Esophagus muscularis mucosa (tissue), 4 donors: ENCODE measurements at places on chromosomes 2 and 18. TPM values are rescaled to one million over a fixed set of nuclear protein-coding genes. Genes with fewer than 3 reads are reported as not detected.
A peak's percentile ranks its signal among the peaks of the same experiment; 100 is the strongest.

Gene TGIF1
- total RNA-seq, result 79.1 TPM

Gene CLIP4
- total RNA-seq, result 83.1 TPM

Gene DLX2
- total RNA-seq, result not detected

Gene REG3A
- total RNA-seq, result not detected

Gene NGEF
- 0.33 TPM for total RNA-seq

Gene C2orf78
- total RNA-seq, result not detected

Gene RESP18
- total RNA-seq, result not detected

Gene SLC9A4
- not detected for total RNA-seq

GRCh38 chr2:36741188-36741837, 44.8 kb downstream of the VIT start:
- DNase-seq, result no peak

GRCh38 chr2:106138543-106139237, 55.4 kb downstream of the UXS1 start:
- DNase-seq, result no peak

DNA sequence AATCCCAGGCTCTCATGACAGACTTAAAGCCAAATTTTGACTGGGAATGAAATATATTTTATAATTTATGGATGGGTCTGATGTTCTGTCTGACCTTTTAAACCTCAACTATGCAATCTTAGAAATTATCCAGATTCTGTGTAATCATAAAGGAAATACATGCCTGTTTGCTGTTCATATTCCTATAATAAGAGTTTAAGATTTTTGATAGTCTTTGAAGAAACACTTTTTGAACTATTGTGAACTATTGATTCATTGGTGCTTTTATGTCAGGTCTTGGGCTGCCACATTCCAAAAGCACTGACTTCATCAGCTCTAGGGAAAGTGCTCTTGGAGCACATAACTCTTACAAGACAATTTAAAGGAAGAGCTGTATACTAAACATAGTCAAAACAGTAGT, 64.2 kb downstream of the CCDC150 start:
- DNase-seq, result no peak

GRCh38 chr2:176120364-176121189, 1.9 kb upstream of the HOXD9 start:
- DNase-seq, result no peak

- DNase-seq, result no peak
Observed at GRCh38 chr2:68290901-68291300, 28.8 kb downstream of the CNRIP1 start.

- no peak for DNase-seq
Observed at GRCh38 chr2:26162963-26163362, 9.9 kb upstream of the GAREM2 start.

GRCh38 chr18:30903566-30903965, 139.0 kb downstream of the DSC3 start:
- DNase-seq, result no peak

DNA sequence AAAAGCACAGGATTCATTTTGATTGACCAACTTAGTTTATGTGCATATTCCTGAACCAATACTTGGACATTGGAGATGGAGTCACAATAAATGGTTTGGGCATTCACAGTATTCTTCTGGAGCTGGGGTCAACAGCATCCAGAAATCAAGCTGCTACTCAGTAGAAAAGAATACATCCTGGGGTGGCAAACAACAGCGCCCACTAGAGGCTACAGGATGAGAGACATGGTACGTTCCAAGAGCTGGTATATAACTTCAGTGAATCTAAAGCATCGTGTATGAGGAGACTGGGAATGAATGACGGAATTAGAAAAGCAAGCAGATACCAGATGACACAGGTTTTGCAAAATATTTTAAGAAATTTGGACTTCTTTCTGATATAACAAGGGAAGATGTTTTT, 142.9 kb upstream of the FIGN start:
- DNase-seq, result no peak

- DNase-seq, result peak; percentile 92
Observed at GRCh38 chr18:46917108-46917802, at the start of the genes KATNAL2 and PIAS2. Gene KATNAL2 (plus strand): TSS chr18:46917602. CDS start chr18:46946873, 29,271 bp downstream. Gene PIAS2 (minus strand): TSS chr18:46917507. CDS start chr18:46917345, 162 bp downstream.

- DNase-seq, result no peak
Observed at GRCh38 chr2:192888109-192888508, 693.4 kb upstream of the TMEFF2 start.

- no peak for DNase-seq
Observed at GRCh38 chr2:174711206-174711605, 53.1 kb downstream of the CHRNA1 start.

GRCh38 chr18:58788971-58789875, 75.5 kb upstream of the ZNF532 start:
- DNase-seq, result no peak
